Cerebellar nuclear complex (tissue), 1 donor: ENCODE measurements at places on chromosomes 16 and 17.

DNA sequence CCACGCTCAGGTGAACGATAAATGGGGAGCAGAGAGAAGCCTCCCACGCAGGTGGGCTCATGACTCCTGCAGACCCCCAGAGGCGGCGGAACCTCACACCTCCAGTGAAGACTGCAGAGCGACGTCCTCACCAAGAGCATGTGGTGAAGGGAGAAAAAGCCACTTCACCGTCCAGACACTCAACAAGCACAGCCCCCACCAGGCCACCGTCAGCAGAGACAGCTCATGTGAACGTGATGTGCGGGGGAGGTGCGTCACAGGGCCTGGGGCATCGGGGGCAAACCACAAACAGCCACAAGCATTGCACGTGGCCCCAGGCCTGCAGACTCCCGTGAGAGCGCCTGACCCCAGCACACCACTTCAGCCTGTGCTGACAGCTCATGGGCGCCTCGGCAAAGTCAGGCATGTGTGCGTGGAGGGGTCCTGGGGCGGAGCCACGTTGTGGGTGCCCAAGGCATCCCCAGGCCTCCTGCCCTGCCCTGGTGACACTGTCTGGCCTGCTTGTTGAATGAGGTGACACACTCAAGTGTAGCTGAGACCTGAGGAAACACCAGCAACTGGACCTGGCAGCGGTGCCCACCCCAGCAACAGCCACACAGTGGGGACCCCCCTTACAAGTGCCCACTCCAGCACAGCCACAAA, 19.0 kb downstream of the LMF1 start:
- no peak for DNase-seq

DNA sequence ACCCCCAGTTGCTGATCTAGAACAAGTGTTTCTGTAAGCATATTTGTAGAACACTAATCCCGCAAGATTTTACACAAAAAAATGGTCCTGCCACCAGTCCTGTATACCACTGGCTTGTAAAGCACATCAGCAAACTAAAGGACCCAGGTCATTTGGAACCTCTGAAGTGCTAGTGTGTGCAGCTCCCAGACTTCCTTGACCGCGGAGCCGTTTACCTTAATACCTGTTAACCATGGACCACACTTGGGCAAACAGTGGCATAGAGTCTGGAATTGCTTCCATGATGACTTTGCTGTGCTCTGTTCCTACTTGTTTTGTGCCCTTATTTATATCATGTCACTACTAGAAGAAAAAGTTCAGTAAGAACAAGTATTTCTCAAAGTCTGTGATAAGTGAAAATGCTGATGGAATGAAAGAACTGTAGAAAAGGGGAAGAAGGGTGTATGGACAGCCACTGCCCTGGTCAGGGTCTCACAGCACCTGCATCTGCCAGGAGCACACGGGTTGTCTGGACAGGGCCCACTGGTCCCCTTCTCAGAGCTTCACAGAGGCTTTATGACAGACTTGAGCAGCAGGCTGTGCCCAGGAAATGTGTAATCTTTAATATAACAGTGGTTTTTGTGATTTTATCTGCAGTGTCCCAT, 29.3 kb downstream of the ALDH3A2 start:
- DNase-seq: no peak

DNA sequence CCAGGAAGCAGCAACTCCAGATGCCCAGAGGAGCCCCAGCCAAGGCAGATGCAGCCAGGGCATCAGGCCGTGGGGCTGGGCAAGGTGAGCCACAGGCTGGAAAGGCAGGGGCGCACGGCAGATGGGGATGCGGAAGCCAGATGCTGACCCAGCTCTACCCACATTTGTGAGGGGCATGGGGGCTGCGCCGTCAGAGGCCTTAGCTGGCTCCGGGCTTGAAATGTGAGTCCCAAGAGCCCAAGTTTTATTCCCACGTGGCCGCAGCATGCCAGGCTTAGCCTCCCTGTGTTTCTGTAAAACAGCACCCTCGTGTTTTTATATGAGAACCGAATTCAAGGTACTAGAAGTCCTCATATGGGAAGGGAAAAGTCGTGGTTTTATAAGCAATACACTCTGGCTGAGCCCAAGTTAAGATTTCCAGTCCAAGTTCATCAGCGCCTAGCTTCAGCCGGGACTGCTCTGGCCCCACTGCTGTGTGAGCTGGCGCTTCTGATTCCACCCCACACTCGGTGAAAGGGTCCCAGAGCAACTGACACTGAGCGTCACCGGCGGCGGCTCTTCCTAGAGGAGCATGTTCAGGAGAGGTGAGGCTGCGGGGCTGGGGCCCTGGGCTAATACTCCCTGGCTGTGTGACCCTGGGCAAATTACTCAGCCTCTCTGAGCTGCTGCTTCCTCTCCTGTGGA, 6.7 kb upstream of the C16orf95 start:
- no peak for DNase-seq

DNA sequence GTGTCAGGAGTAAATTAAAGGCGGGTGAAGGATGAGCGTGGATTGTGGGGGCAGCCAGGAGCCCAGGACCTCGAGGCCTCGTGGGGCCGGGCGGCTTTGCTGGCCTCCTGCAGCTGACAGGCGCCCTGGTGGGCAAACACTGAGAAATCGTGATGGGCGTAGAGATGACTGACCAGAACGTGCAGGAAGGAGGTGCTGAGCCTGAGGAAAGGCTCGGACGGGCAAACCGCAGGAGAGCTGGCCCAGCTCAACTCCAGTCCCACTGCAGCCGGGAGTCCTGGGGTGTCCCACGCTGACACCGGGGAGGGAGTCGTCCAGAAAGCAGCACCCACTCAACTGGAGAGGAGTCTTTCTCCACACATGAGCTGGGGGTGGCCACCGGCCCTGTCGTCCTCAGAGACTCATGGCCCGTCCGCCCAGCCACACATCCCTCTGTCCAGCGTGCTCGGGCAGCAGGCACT, 36.9 kb downstream of the METRNL start:
- no peak for DNase-seq

- no peak for DNase-seq
Observed at GRCh38 chr17:6596511-6596910, 40.2 kb upstream of the PITPNM3 start.

DNA sequence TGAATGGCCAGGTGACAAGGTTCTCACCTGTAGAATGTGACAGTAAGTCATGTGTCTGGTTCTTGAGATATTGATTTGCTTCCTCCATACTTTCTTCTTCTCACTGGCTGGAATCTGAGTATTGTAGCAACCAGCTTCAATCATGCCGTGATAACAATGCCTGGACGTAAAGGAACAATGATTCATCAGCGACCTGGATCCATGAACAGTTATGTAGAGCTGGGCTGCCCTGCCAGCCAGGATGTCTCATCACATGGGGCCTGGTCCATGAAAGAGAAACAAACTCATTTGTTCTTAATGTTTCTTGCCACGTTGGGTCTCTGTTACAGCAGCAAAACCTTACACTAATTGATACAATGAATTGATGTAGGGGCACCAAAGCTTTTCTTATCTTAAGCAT, 627.2 kb downstream of the TOX3 start:
- no peak for DNase-seq

DNA sequence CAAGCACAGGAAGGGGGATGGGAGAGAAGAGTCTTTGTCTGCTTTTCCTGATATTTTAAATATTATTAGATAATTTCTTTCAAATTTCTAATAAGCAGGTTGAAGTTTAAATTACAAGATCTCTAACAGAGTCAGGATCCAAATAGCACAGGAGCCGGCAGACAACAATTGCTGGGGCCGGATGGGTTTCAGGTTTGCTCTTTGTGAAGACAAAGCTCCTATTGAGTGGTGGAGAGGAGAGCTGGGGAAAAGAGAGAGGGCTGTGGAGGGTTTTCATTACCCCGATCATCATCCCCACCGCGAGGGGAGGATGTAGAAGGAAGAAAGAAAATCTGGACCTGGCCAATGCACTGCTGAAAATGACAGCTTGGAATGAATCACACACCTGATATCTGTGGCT, 197.3 kb downstream of the SOX9 start:
- no peak for DNase-seq

DNA sequence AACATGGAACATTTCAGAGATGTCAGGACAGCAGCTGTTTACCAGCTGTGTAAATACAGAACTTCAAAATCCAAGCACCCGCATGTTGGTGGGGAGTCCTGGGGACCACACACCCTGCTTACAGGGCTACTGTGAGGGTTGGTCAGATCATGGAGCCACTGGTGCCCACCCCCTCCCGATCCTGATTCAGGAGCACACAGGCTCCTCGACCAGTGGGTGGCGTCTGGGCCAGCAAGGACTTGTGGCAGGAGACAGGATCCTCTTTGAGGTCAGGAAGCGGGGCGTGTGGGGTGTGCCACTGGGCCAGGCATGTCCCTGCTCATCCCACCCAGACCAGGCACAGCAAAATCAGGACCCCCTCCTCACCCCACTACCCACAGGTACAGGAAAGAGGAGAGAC, 83.6 kb downstream of the SDK2 start:
- no peak for DNase-seq

- no peak for DNase-seq
Observed at GRCh38 chr17:49496867-49497147, 1.7 kb downstream of the NGFR start.

GRCh38 chr16:88826070-88826840, 14.5 kb upstream of the APRT start:
- DNase-seq: no peak

DNA sequence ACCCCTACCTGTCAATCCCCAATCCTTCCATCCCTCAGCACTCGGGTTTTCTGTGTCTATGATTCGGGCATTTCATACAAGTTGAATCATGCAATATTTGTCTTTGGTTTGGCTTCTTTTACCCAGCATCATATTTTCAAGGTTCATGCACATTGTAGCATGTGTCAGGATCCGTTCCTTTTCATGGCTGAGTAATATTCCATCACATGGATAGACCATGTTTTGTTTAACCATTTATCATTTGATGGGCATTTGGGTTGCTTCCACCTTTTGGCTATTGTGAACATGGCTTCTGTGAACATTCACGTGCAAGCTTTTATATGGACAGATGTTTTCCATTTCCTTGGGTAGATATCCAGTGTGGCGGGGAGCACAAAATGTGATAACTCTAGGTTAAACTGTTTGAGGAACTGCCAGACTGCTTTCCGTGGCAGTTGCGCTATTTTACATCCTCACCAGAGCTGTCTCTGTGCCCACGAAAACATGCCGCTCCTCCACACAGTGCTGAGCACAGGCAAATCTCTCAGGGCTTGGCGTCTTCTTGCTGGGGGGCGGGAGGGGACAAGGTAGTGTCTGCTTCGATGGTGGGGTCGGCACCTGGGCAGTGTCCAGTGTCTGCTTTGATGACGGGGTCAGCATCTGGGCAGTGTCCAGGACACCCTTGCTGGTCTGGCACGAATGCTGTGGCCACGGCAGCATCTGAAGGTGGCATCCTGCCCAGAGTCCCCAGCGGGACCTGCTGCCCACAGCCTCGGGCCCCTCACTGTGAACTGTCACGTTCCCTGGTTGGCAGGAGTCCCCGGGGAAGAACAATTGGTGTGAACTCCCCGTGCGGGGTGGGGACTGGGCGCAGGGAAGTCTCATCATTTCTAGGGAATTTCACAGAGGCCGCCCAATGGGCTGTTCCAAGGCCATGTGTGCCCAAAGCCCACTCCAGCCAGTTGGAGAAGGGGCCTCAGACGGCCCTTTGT, 32.4 kb upstream of the JPH3 start:
- no peak for DNase-seq

DNA sequence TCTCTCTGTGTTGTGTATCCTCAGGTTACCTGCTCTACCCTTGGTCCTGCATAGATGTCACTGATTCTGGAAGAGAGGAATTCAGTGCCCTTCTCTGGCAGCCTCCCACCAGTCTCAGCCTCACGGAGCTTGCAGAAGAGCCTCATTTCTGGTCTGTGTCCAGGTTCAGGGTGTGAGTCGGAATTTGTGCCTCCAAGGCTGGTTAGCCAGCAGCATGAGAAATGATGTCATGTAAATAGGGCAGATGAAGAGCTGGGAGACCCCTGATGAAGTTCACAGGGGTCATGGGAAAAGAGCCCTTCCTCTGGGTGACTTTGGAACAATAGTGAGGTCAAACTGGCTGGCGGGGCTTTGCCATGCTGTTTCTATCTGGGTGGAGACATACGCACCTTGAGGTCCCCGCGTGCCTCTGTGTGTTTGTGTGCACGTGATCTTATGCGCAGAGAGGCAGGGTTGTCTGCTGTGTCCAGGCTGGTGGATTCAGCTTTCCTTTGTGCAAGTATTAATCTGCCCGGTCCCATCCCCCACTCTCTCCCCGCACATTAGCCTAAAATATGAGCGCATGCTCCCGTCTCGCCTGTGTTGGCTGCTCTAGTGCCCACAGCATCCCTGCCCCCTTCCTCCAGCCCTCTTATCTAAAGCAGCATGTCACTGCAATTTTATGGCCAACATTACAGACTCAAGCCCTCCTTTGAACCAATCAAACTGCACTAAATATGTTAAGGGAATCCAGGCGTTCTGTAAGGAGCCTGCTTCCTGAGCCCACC, 256.3 kb upstream of the ZFHX3 start:
- DNase-seq: no peak

- peak; percentile 36 for DNase-seq
Observed at GRCh38 chr17:55750750-55751657, at the start of gene PCTP. Gene PCTP (plus strand): TSS chr17:55751051. CDS start chr17:55751104, 53 bp downstream.

- DNase-seq: no peak
Observed at GRCh38 chr16:81094771-81095251, 1.4 kb downstream of the GCSH start.

DNA sequence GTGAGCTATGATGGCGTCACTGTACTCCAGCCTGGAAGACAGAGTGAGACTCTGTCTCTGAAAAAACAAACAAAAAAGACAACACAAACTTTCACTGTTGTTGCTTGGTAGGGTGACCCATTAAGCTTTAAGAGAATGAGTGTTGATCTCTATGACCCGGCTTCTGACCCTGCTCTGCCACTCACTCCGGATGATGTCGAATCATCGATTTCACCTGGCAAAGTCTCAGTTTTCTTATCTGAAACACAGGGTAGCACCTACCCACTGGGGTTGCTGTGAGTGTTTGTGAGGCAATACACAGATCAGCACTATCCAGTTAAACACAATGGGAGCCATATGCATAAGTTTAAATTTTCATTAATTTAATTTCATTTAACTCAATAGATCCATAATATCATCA, 20.6 kb upstream of the IRF8 start:
- DNase-seq: no peak

DNA sequence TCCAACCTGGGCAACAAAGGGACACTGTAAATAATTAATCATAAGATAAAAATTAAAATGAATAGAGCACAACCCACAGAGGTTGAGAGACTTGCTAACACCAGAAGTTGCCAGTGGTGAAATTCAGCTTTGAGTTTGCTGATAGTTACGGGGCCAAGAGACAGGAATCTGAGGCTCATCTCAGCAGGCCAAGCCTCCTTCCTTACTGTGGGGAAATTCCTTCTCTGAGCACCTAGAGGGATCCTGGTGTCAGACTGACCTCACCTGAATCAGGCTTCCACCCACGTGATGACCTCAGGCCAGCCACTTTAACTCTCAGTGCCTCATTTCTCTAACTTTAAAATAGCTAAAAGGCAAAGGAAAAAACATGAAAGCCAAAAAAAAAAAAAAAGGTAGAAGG, 4.7 kb downstream of the ABAT start:
- no peak for DNase-seq

DNA sequence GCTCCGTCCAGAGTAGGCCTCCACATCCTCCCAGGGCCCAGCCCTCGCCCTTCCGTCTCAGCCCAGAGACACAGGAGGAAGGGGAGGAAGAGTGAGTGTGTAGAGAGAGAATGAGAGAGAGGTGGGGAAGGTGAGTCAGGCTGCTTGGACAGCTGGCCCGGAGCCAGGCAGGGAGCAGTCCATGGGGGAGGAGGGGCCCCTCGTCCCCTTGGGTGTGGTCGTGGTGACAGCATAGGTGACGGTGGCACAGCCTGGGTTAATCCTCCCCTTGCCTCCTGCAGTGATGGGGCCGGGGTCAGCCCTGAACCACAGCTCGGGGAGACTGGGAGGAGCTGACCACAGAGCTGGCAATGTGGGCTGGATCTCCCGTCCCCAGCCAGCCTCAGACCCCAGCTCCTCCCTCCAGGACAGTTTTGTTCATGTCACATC, 36.5 kb downstream of the FA2H start:
- DNase-seq: no peak
